Right forelimb (tissue), 1 donor: ENCODE measurements at places on chromosomes 5 and 9.

DNA sequence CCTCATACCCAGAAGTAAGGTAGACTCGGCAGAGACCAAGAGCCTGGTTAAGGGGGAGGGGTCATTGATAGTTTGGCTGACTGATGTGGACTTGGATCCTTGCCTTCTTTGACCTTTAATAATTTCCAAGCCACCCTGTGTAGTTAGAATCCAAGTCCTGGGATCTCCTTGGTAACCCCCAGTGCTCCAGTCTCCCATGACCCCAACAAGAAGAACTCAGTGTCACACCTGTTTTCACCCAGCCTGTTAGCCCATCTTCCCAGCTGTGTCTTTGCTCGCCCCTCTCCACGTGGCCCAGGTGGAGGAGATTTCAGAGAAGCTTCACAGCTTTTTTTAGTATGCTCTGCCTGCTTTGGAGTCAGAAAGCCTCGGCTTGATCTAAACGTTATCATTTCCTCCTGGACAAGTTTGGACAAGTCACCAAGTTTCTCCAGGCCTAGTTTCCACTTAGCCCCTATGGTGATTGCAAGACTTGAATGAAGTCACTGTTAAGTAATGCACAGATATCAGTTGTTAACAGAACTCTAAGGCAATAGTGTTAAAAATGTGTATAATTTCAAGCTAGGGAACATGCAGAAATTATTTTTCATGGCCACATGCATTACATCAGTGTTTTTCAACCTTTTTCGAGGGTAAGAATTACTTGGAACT is 170.0 kb downstream of the TMEM38B start:
- no peak for DNase-seq

DNA sequence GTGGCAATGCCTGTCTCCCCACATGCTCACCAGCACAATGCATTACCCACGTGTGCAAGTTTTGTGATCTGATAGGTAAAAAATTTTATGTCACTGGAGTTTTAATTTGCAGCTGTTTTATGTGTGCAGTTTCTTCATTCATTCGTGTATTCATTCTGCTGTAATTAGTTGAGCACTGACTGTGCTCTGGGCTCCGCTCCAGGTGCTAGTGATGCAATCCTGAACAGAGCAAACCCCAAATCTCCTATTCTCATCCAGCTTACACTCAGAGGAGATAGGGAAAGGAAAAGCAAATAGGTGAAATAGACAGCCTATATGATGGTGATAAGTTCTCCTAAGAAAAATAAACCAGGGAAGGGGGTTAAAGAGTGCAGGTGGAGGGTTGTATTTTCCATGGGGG is 148.4 kb downstream of the TENT4A start:
- DNase-seq = no peak

GRCh38 chr9:99666571-99666970 is 155.1 kb upstream of the NR4A3 start:
- DNase-seq = no peak

- DNase-seq = no peak
These were observed 225.8 kb downstream of the FANCC start for GRCh38 chr9:95091601-95092261.

DNA sequence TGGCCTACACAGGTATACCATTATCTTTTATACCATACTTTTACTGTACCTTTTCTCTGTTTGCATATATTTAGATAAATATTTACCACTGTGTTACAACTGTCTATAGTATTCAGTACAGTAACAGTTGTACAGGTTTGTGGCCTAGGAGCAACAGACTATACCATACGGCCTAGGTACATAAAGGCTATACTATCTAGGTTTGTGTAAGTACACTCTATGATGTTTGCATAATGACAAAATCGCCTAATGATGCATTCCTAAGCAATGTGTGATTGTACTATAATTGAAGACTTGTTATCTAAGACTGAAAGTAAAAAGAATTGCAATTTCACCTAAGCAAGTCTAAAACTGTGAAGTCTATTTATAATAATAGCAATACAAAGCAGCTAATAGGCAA is 3.9 kb downstream of the C9orf72 start:
- DNase-seq = no peak

- no peak for DNase-seq
These were observed 154.9 kb upstream of the DAPK1 start for GRCh38 chr9:87342743-87343142.

GRCh38 chr5:81842795-81843398 is 92.0 kb upstream of the SSBP2 start:
- no peak for DNase-seq

- DNase-seq = no peak
These were observed 1.0 kb downstream of the NREP start for GRCh38 chr5:111755942-111756381.

GRCh38 chr9:22522206-22522740 is 75.6 kb downstream of the DMRTA1 start:
- DNase-seq = no peak

- DNase-seq = no peak
These were observed 143.8 kb downstream of the MAST4 start for GRCh38 chr5:66739951-66740350.
